ENCODE measurements at places on chromosomes 1 and 21.
A peak's percentile ranks its signal among the peaks of the same experiment; 100 is the strongest.

GRCh38 chr1:83104558-83104957 lies 894.4 kb downstream of the TTLL7 start:
- DNase-seq: no peak

DNA sequence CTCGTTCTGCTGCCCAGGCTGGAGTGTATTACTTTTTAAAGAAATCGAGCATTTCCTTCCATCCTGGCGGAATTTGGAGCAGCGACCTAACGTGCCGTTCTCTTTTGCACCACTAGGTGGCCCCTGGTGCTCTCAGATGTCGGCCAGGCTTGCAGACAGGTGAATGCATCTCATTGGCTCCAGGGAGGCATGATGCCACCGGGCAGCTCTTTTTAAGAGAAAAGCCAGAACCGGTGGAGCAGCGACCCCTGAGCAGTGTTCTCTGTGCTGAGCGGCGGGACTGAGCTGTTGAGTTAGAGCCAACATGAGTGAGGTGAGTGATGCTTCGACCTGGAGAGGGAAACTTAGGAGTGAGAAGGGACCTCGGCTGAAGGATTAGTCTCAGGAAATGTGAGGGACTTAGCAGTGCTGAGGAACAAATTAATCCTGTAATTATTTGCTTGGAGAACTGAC lies at the start of gene PCP4:
TSS of gene PCP4 (plus strand) at position 241 of the 453 bp plus-strand sequence. CDS start at position 305, 64 bp downstream.
- peak; percentile 66 for DNase-seq

DNA sequence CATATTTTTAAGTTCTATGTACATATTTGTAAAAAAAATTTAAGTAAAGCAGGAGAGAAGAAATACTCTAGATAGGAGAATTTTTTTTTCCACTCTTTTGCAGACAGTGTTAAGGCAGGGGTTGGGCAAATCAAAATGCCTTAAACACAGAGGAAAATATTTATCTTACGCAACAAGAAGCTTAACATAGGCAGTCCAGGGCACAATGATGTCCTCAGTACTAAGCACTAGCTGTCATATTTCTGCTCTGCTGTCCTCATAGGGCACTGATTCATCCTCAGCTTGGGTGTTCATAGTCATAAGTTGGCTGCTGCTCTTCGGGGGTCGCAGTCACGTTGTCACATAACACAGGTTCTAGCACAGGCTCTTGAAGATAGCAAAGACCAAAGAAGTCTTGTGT lies 247.4 kb downstream of the PTBP2 start:
- no peak for DNase-seq

DNA sequence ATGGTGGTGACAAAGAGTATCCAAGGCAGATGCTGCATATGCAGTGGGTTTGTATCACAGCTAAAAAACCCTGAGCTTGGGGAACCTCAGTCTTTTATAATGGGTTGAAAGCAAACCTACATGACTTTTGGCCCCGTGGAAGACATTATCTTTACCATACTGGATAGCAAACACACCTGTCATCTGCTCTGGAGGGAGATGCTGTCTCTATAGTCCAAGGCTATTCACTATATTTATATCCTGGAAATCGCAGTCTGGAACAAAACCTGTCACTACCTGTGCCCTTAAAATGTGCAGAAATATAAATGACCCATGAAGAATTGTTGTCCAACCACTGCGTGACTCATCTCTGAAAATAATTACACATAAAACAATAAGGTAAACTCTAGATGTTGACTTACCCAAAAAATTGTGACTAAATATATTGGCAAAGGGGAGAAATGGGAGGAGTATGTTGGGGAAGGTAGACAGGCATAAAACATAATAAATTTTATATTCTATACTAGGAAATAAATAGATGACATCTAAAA lies 121.0 kb upstream of the CXADR start:
- DNase-seq: no peak

DNA sequence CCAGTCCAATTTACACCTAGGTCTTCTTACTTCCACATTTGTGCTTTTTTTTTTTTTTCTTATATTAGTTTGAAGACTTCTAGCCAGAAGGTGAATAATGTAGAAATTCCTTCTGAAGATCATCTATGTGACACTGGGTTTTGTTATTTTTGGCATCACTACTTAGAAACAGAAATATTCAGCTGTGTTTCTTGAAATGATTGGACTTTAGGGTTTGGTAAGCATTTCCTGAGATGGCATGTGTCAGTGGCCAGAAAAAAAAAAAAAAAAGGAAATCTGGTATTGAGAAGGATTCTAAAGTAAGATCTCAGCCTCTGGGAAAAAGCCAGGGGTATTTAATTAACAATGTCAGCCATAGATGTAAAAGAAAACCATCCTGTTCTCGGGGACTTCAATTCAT lies 43.4 kb upstream of the LRRC8C start:
- no peak for DNase-seq

DNA sequence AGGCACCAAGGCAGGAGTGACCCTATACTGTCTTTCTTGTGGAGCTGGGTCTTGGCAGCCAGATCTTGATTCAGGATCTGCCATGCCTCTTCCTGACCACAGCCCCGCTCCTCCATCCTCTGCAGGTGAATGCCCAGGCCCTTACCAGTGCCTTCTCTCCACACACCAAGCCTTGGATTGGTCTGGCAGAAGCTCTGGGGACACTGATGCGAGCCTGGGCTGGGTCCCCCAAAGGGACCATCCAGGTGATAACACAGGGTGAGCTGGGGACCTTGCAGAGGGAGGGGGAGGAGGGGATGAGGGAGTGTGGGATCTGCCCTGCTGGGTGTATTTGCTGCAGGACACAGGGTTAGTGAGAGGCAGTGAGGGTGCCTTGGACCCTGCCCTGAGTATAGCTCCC lies 28.4 kb downstream of the HMGCS2 start:
- DNase-seq: no peak

- no peak for DNase-seq
These were observed 36.3 kb upstream of the PCBP3 start for GRCh38 chr21:45607021-45607908.

- DNase-seq: peak; percentile 23
These were observed 1.0 kb upstream of the HAO2 start for GRCh38 chr1:119367432-119368124.

GRCh38 chr21:25577424-25578055 lies 29.7 kb downstream of the MRPL39 start:
- no peak for DNase-seq

DNA sequence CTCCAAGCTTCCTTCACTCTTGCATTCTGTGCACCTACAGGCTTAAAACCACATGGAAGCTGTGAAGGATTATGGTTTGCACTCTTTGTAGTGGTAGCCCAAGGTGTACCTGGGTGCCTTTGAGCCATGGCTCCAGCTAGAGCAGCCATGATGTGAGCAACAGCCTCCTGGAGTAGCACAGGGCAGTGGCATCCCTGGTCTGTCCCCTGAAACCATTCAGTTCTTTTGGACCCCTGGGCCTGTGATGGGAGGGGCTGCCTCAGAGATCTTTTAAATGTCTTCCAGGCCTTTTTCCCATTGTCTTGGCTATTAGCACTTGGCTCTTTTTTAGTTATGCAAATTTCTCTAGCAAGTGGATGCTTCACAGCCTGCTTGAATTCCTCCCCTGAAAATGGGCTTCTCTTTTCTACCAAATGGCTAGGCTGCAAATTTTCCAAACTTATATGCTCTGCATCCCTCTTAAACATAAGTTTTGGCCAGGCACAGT lies 47.4 kb downstream of the CLCA4 start:
- no peak for DNase-seq

- DNase-seq: no peak
These were observed 187.2 kb downstream of the HLX start for GRCh38 chr1:221066351-221067001.

DNA sequence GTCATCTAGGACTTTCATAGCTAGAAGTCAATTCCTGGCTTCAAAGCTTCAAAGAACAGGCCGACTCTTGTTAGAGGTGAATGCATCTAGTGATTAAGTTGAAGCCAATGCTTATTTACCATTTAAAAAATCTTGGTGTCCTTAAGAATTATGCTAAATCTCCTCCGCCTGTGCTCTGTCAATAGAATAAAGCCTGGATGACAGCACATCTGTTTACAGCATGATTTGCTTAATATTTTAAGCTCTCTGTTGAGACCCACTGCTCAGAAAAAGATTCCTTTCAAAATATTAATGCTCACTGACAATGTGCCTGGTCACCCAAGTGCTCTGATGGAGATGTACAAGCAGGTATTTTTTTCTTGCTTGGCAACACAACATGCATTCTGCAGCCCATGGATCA lies 649.1 kb upstream of the USP24 start:
- DNase-seq: no peak

- DNase-seq: peak; percentile 52
These were observed 33.3 kb upstream of the KCNE1 start for GRCh38 chr21:34545079-34545884.

DNA sequence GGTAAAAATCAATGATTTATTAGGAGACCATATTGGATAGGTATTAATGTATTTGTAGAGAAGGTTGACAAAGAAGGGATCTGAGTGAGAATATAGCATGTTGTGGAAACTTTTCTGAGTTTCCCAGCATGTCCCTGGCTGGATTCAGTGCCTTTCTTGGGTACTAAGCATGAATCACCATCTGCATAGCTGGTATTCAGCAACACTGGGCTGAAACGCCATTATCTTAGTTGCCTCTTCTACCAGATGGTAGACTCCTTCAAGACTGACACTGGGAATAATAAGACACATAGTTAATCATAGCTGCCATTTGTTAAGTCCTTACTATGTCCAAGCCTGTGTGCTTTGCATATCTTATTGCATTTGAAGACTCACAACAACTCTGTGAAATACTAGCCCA lies 45.5 kb downstream of the ATP5PF start:
- no peak for DNase-seq

DNA sequence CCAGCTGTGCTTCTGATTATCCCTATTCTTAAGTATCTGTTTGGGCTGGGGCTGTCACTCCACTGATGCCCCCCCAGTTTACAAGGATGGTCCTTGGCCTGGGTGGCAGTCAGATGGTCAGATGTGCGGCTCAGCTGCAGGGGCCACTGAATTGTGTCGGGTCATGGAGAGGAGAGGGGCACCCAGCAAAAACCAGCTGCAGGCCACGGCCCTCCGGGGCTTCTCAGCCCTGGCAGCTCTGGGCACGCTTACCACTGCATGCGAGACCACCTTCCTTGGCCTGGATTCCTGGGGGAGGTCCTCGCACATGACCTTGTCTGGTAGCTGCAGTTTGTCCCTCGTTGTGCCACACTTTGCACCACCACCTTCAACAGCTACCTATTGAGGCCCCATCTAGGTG lies 164.9 kb upstream of the TMEM51 start:
- DNase-seq: no peak

DNA sequence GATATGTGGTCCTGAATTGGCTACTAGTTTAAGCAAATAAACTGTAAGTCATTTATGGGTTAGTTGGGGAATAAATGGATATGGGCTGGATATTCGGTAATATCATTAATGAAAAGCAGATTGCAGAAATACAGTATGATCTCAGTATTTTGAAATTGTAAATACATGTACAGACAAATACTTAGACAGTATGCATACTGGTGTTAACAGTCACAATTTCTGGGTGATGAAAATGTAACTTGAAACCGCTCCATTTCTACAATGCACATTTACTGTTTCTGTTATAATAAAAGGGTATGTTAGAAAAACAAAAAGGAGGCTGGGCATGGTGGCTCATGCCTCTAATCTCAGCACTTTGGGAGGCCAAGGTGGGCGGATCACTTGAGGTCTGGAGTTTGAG lies 28.0 kb downstream of the BLZF1 start:
- no peak for DNase-seq

DNA sequence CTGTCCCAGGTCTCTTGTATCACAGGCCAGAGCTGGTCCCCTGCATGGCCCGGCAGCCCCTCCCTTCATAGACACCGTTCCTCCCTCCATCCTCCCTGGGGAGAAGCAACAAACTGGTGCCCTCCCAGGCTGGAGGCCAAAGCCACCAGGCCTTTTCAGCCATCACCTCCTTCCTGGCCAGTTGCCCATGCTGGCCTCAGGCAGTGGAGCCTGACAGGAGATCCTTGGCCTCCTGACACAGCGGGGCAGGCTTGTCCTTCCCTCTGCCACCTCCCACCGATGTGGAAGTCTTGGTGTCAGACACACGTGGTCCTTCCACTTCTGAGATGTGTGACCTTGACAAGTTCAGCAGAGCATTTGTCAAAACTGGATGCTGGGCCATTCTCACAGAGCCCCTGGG lies 206.0 kb downstream of the HIVEP3 start:
- no peak for DNase-seq

GRCh38 chr1:16727190-16728111 lies 12.9 kb upstream of the RNU1-4 start:
- DNase-seq: peak; percentile 30

GRCh38 chr1:85839459-85839858 lies 131.2 kb upstream of the ZNHIT6 start:
- no peak for DNase-seq

DNA sequence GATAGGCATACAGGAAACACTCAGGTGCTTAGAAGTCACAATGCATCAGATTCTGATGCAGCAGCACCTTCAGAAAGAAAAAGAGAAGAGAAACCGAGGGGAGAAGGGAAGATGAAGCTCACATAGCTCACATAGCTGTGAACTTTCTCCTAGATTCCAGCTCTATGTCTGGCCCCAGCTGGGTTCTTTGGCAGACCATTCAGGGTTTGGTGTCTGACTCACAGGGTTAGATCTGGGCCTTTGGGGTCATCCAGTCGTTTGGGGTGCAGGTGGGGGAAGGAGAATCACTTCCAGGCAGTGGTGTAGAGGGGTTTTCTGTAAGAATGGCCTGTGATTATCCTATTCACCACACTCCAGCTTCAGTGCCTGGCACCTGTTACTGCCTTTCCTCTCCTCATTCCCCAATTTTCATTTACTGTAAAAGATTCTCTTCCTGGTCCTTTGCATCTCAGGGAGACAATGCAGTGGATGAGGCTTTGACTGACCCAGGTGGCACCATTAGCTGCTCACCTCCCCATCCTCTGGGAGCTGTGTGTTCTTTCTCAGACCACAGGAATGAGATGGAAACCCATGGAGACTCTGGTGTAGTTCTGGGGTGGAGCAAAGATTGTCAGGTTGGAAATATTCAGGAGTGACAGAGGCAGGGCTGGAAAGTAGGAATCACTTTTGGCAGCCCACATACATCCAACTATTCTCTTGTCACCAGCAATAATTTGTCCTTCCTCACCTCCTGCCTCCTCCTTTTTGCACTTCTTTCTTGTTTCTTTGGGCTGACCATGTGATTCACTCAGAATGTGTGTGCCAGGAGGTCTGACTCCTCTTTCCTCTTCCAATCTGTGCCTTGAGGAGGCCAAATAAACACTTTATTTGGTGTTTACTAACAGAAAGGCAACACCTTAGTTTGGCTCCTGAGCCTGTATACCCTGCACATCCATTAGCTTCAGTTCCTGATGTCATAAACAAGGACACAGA lies 103.3 kb downstream of the PAPPA2 start:
- no peak for DNase-seq

GRCh38 chr1:245216366-245217115 lies 61.8 kb downstream of the KIF26B start:
- DNase-seq: no peak

- DNase-seq: no peak
These were observed 6.1 kb upstream of the C1orf53 start for GRCh38 chr1:197896301-197896700.

- DNase-seq: no peak
These were observed 2.4 kb upstream of the WNT3A start for GRCh38 chr1:228004331-228004855.

- no peak for DNase-seq
These were observed 69.6 kb downstream of the OLFML2B start for GRCh38 chr1:161954050-161954449.
